ENCODE measurements at places on chromosomes 1 and 21. TPM values are rescaled to one million over a fixed set of nuclear protein-coding genes. Genes with fewer than 3 reads are reported as not detected.

DNA sequence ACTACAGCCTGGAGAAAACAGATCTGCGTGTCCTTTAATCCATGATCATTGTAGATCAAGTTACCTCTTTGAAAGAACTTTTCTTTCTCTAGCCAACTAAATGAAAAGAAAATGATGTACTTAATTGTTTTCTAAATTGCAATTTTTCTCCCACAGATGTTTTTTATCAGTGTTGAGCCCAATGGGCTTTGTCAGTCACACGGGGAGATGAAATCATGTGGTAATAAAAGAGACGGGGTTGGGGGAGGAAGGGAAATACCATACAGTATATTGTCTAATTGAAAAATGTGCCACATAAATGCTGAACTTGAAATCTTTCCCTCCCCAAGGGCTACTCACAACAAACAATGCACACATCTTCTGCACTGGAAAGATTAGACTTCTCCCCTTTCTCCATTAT is 58.4 kb downstream of the NTMT2 start:
- H3K27ac ChIP-seq = no peak overlapping the region
- H3K4me3 ChIP-seq = no peak overlapping the region
- H3K4me1 ChIP-seq = peaks cover 31% of the 10 kb centered on the region
- DNase-seq = peak; percentile 36
- H3K36me3 ChIP-seq = no peaks in the 10 kb centered on the region
- no peaks in the 10 kb centered on the region for H3K27me3 ChIP-seq

- peaks cover 51% of the 10 kb centered on the region for H3K27me3 ChIP-seq
- DNase-seq = no peak
- peak overlapping the region; percentile 59 for H3K4me3 ChIP-seq
- no peaks in the 10 kb centered on the region for H3K4me1 ChIP-seq
- H3K27ac ChIP-seq = no peak overlapping the region
- H3K36me3 ChIP-seq = no peaks in the 10 kb centered on the region
Observed at GRCh38 chr1:223364685-223365382, 858 bp upstream of the SUSD4 start.

GORAB gene
- 27.7 TPM for total RNA-seq

LCE2A gene
- total RNA-seq = 9.9 TPM

NR5A2 gene
- total RNA-seq = 0.65 TPM

S100A3 gene
- 3.8 TPM for total RNA-seq

GRCh38 chr21:28758042-28758882 is 234.4 kb downstream of the LTN1 start:
- no peaks in the 10 kb centered on the region for H3K36me3 ChIP-seq
- no peaks in the 10 kb centered on the region for H3K27me3 ChIP-seq
- peak; percentile 54 for DNase-seq
- 0 out of 2 replicates have a peak overlapping the region, but pooled peaks have one; percentile 4 for H3K4me3 ChIP-seq

- peaks cover 8% of the 10 kb centered on the region for H3K36me3 ChIP-seq
- no peaks in the 10 kb centered on the region for H3K27me3 ChIP-seq
- no peak overlapping the region for H3K27ac ChIP-seq
- no peak overlapping the region for H3K4me3 ChIP-seq
- H3K4me1 ChIP-seq = peaks cover 14% of the 10 kb centered on the region
Observed at GRCh38 chr1:103529746-103530145, 4.2 kb downstream of the RNPC3 start.

PRAMEF25 gene
- total RNA-seq = not detected

PRMT6 gene
- 17.8 TPM for total RNA-seq

- no peak overlapping the region for H3K4me3 ChIP-seq
- no peaks in the 10 kb centered on the region for H3K4me1 ChIP-seq
- H3K36me3 ChIP-seq = no peaks in the 10 kb centered on the region
- no peaks in the 10 kb centered on the region for H3K27me3 ChIP-seq
Observed at GRCh38 chr1:188423073-188423472, 1594.3 kb downstream of the PLA2G4A start.

DNA sequence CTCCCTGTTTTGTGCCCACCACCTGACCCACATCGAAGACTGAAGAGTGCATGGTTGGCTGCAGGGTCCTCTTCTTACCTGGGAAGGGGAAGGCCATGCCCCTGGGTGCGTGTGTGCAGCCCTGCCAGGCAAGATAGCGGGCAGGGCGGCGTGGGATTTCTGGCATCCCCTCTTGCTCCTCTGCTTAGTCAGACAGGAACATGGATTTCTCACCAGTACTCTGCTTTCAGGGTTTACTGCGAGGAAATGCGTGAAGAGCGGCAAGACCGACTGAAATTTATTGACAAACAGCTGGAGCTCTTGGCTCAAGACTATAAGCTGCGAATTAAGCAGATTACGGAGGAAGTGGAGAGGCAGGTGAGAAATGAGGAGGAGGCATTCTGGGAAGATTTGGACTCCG is 15.5 kb upstream of the MIIP start:
- H3K4me3 ChIP-seq = no peak overlapping the region
- no peaks in the 10 kb centered on the region for H3K4me1 ChIP-seq
- no peak for DNase-seq
- peaks cover 25% of the 10 kb centered on the region for H3K36me3 ChIP-seq
- no peak overlapping the region for H3K27ac ChIP-seq

CAMSAP2 gene
- total RNA-seq = 52.6 TPM

GRCh38 chr1:25924454-25924853 is 18.2 kb upstream of the STMN1 start:
- no peaks in the 10 kb centered on the region for H3K27me3 ChIP-seq
- H3K4me1 ChIP-seq = no peaks in the 10 kb centered on the region
- H3K27ac ChIP-seq = no peak overlapping the region
- H3K36me3 ChIP-seq = no peaks in the 10 kb centered on the region
- DNase-seq = no peak
- H3K4me3 ChIP-seq = no peak overlapping the region

GRCh38 chr1:165876121-165876520 is 48.7 kb downstream of the UCK2 start:
- peaks cover 4% of the 10 kb centered on the region for H3K36me3 ChIP-seq
- H3K27me3 ChIP-seq = no peaks in the 10 kb centered on the region
- no peak overlapping the region for H3K4me3 ChIP-seq
- 0 out of 2 replicates have a peak, but pooled peaks cover 5% of the 10 kb centered on the region for H3K4me1 ChIP-seq
- no peak for DNase-seq

SLC44A3 gene
- 1.6 TPM for total RNA-seq

GRCh38 chr1:221408117-221408803 is 333.6 kb downstream of the DUSP10 start:
- H3K27me3 ChIP-seq = peaks cover 3% of the 10 kb centered on the region
- H3K27ac ChIP-seq = no peak overlapping the region
- H3K36me3 ChIP-seq = no peaks in the 10 kb centered on the region

DNA sequence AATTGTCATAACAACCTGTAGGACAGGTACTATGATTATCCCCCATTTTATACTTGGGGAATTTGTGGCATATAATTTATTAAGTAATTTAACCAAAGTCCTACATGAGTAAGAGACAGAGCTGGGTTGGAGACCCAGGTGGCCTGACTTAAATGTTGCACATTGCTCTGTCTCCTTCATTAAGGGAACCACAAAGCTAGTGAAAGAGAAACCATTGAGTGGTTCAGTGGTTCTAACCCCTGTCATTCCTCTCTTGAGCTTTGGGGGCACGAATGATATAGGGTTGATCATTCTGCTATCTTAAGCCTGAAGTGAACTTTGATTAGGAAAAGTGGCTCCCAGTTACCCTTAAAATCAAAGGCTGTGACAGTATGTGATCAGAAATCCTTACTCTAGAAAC is 5.3 kb upstream of the MAP3K7CL start:
- H3K4me3 ChIP-seq = no peak overlapping the region
- no peak for DNase-seq
- H3K36me3 ChIP-seq = no peaks in the 10 kb centered on the region
- H3K27me3 ChIP-seq = no peaks in the 10 kb centered on the region
- H3K27ac ChIP-seq = no peak overlapping the region
- H3K4me1 ChIP-seq = peaks cover 11% of the 10 kb centered on the region

TTC13 gene
- total RNA-seq = 14.3 TPM

HSD11B1 gene
- total RNA-seq = 0.54 TPM

LRRC7 gene
- not detected for total RNA-seq

DNA sequence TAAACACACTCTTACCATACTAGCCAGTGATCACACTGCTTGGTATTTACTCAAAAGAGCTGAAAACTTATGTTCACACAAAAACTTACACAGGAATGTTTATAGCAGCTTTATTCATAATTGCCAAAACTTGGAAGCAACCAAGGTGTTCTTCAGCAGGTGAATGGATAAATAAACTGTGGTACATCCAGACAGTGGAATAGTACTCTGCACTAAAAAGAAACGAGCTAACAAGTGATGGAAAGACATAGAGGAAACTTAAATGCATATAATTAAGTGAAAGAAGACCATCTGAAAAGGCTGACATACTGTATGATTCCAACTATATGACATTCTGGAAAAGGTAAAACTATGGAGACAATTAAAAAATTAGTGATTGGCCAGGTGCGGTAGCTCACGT is 20.7 kb upstream of the PDIK1L start:
- no peak overlapping the region for H3K4me3 ChIP-seq
- no peaks in the 10 kb centered on the region for H3K4me1 ChIP-seq
- no peak for DNase-seq
- H3K36me3 ChIP-seq = no peaks in the 10 kb centered on the region
- H3K27me3 ChIP-seq = peaks cover 46% of the 10 kb centered on the region

FCRL6 gene
- not detected for total RNA-seq

LRRC53 gene
- not detected for total RNA-seq

NHLH1 gene
- total RNA-seq = not detected
